ENCODE measurements at places on chromosomes 7 and 10.

DNA sequence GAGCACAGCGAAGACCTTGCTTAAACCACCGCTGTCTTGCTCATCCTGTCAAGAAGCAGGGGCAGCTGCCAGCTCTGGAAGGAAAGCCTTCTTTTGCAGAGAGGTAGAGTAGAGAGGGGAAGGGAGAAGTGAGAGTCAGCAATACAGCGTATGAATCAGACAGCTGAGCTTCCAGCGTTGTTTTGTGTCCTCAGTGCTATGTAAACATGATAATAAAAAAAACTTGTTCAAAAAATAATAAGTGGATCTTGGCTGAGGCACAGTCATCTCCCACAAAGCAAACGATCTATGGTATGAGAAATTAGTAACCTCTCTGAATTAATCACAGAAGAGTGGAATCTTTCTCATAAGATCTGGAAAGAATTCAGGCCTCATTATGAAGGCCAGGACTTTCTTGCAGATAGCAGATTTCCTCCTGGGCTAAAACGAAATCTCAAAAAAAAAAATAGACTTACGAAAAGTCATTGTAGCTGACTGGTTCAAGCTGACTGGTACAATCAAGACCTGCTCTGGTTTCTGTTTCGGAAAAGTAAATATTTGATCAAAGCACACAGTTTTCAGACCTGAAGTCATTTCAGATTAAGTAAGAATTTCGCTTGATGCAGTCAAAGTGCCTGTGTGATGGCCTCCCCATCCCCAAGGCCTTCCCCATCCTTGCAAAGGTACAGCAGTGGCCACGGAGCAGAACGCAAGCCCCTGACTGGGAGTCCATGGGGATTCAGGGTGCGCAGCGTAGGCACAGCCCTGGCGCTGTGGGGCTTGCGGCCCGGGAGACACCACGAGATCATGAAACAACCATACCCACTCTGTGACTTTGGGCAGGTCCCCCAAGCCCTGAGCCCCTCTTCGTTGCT is 29.4 kb downstream of the CHST15 start:
- no peak for DNase-seq

GRCh38 chr10:25024528-25024927 is 8.1 kb downstream of the THNSL1 start:
- DNase-seq: no peak

GRCh38 chr10:44925224-44925623 is 14.1 kb downstream of the TMEM72 start:
- no peak for DNase-seq

DNA sequence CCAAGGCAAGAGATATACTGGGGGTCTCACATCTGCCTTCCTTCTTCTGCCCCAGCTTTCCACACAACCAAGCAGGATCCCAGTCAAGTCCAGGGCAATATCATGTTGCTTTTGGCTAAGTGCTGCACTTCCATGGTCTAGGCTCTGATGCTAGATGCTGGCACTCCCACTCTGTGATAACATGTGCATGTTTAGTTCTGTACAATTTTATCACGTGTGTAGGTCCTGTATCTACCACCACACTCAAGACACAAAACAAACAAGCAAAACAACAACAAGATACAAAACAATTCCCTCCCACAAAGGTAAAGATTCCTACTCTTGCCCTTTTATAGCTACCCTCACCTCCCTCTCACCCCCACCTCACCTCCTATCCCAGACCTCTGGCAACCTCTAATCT is 105.6 kb upstream of the HABP2 start:
- DNase-seq: no peak

- no peak for DNase-seq
These were observed 731.4 kb upstream of the POT1 start for GRCh38 chr7:125661006-125661405.

- no peak for DNase-seq
These were observed 112.9 kb downstream of the VIPR2 start for GRCh38 chr7:159031750-159032149.

GRCh38 chr10:68333058-68333395 is 299 bp upstream of the PBLD start:
- DNase-seq: no peak

- no peak for DNase-seq
These were observed 2.8 kb downstream of the EEPD1 start for GRCh38 chr7:36155811-36156361.

DNA sequence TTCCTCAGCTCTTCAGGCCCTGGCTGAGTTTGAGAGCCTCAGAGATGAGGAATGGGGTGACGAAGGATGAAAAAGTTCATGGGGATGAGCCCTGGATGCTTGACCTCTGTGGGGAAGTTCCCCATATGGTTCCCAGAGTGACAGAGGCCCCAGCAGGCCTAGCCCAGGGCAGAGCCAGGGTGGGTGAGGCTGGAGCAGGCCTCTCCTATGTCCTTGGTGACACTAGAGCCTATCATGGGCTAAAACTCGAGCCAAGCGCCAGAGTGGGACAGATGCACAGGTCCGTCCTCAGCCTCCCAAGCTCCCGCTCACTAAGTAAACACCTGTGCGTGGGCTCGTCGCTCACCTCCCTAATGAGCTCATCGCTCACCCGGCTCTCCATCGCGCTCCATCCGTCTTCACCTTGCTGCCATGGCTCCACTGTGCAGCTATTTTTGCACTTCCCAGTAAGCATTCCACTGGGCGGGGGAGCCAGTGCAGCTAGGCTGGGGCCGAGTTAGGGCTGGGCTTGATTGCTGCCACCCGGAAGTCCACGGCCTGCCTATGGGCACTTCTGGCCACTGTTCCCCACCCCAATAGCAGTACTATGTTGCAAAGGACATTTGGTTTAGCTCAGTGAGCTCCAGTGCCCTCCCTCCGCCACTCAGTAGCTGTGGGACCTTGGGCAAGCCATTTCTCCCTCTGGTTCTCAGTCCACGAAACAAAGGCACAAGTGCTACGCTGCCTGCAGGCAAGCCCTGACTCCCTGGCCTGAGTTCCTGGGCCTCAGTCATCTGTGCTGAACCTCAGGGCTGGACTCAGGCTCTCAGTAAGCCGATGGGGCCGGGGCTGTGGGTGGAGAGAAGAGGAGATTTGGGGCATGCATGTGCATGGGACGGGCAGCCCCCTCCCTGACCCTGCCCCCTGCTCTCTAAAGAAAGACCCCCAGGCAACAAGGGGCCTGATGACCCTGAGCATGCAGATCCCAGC is 117.3 kb upstream of the PCBD1 start:
- no peak for DNase-seq

DNA sequence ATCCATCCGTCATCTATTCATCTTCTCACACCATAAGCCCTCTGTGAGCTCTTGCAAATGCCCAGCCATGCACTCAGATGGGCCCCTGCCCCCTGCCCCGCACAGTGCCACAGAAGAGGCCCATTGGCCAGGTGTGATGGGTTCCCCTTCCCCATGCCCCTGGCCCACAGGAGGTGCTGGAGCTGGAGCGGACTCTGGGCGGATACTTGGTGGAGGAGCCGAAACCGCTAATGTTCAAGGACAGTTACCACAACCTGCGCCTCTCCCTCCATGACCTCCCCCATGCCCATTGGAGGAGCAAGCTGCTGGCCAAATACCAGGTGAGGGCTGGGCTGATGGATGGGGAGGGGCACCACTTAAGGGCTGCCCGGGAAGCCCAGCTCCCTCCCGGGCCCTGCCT is 23.4 kb upstream of the SLC29A3 start:
- no peak for DNase-seq

DNA sequence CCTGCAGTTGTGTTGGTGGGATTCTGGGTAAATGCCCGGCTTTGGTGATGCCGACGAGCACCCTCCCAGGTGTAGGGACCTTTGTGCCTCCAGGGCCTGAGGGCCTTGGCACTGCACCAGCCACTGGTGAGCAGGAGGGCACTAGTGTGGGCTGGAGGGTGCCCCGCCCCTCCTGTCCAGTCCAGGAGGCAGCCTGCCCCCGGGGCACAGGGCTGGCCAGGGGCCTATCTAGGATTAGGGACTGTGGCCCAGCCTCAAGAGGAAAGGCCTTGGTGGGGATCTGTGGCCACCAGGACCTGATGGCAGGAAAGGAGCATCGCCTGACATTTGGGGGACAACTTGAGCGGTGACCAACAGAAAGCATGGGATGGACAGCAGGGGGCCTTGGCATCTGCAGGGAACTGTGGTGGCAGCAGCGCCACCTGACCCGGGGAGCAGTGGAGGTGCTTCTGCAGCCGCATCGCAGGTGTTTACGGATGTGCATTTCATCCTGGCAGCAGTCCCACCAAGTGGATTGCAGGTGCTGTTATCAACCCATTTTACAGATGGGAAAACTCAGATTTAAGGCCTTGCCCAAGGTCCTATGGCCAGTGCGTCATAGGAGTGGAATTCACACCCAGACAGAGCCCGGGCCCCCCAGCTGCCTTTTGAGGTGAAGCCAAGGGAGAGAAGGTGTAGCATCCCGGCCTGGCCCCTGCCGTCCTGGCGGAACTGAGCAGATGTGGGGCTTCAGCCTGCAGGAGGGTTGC is 11.1 kb downstream of the ZNF316 start:
- DNase-seq: no peak

- DNase-seq: no peak
These were observed 54.6 kb downstream of the ASB4 start for GRCh38 chr7:95540366-95540765.

DNA sequence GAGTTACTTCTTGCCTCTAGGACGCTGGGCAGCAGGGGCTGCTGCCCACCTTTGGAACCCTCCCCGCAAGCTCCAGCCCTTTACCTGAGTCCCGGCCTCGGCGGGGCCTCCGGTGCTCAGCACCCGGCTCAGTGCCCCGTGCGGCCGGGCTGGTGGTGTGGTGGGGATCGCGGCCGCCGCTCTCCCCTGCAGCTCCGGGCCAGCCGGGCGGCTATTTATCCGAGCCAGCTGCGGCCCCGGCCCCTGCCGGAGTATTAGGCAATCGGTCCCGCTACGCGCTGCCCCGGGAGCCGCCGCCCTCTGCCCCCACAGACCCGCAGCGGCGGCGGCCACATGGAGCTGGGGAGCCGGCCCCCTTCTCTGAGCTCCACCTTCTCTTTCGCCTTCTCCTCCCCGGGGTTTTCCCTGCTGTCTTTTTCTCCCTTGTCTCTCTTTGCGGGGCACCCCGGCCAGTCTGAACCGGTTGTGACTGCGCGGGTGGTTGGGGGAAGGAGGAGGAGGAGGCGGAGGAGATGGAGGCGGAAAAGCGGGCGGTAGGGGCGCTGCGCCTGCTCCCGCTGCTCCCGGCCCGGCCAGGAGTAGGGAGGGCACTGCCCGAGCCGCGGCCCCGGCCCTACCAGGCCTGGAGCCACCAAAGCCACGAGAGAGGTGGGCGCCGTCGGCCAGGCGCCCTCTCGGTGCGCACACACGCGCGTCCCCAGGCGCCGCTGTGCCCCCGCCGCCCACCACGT is at the start of gene SLC16A9:
SLC16A9 (minus strand) TSS at position 456 of the 731 bp plus-strand sequence. CDS start 25,559 bp downstream, outside the sequence.
- peak; percentile 4 for DNase-seq

DNA sequence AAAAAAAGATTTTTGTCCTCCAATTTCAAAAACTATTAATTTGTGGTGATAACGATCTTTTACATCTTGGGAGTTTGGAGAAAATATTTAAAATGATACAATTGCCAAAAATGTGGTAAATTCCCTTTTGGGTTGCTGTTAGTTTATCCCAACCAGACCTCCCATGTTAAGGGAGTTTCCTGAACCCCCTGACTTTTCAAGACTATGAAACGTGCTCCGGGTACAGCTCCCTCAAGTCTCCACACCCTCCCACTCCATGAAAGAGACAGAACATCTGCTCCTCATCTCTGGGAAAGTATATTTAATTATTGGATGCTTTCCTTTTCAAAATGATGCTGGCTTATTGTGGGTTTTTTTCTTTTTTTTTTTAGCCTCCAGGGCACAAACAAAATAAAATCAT is 534.6 kb upstream of the NRP1 start:
- no peak for DNase-seq

DNA sequence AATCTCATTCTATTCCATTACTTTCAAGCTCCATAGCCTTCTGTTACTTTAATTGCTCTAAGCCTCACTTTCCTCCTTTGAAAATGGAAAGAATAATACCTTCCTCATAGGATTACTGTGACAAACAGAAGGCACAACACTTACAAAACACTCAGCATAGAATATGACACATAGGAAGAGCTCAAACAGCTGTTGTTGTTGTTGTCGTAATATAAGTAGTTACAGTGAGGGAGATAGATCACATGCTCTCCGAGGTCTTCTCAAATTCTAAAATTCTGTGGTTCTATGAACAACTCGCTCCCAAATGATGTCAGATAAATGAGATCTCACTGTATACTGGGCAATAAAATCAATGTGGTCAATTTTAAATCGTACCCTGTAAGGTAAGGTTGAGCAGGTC is 1049.3 kb upstream of the C7orf33 start:
- DNase-seq: no peak

DNA sequence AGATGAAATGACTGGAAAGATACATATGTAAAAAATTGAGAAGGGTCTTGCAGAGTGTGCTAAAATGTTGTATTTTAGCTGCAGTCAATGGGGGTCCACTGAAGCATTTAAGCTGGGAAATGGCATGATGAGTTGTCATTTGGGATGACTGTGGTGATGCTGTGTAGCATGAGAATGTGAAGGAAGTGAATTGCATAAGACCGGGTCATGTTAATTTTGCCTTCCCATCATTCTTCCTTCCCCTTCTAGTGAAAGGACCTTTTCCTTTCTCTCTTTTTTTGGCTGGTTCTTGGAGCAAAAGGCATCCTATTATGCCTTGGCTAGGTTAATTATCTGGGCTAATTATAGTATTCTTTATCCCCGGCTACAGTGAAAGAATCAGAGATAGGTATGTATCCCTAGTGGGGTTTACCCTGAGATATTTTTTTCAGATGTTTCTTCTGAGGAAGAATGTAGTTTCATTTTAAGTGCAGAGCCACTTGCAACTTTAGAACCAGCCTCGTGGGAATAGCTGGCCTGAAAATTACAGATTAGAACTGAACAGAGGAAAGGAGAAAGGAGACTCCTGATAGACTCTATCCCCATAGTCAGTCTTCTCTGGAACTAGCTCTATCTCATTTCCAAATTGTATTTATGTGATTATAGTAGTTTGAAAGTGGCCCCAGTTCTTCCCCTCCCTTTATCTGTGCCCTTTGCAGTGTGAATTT is 93.6 kb downstream of the HGF start:
- no peak for DNase-seq

- no peak for DNase-seq
These were observed 24.2 kb downstream of the TRRAP start for GRCh38 chr7:98902523-98902922.

DNA sequence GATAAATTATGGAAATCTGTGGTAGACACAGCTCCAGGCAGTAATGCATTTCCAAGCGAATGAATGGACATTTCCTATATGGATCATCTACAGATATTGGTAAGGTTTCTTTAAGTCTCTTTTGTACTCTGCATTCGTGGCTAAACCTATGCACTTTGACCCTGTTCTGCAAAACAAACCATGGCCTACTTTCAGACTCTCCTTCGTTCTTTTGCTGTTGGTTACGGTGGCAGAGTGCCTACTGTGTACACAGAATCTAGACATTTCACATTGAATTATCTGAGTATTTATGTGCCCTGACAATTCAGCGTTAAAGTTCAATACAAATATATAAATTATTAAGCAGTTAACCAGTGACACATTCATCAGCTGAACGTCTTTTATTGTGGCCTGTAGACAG is 93.3 kb downstream of the MGMT start:
- no peak for DNase-seq

- no peak for DNase-seq
These were observed 12.7 kb downstream of the LDB3 start for GRCh38 chr10:86681047-86681446.

- no peak for DNase-seq
These were observed 167.0 kb upstream of the PPP1R3A start for GRCh38 chr7:114085592-114086501.

- no peak for DNase-seq
These were observed 64.4 kb upstream of the SKAP2 start for GRCh38 chr7:26928703-26929347.

- DNase-seq: no peak
These were observed 57.8 kb downstream of the EVX1 start for GRCh38 chr7:27300421-27300820.

- DNase-seq: peak; percentile 91
These were observed 6.3 kb downstream of the ATG9B start for GRCh38 chr7:151017953-151018420.

Measured in naive thymus-derived CD8-positive, alpha-beta T cell (primary cell).